ENCODE measurements at places on chromosomes 11 and 22.

- no peak for DNase-seq
Observed at GRCh38 chr11:15175831-15176230, 61.1 kb downstream of the INSC start.

DNA sequence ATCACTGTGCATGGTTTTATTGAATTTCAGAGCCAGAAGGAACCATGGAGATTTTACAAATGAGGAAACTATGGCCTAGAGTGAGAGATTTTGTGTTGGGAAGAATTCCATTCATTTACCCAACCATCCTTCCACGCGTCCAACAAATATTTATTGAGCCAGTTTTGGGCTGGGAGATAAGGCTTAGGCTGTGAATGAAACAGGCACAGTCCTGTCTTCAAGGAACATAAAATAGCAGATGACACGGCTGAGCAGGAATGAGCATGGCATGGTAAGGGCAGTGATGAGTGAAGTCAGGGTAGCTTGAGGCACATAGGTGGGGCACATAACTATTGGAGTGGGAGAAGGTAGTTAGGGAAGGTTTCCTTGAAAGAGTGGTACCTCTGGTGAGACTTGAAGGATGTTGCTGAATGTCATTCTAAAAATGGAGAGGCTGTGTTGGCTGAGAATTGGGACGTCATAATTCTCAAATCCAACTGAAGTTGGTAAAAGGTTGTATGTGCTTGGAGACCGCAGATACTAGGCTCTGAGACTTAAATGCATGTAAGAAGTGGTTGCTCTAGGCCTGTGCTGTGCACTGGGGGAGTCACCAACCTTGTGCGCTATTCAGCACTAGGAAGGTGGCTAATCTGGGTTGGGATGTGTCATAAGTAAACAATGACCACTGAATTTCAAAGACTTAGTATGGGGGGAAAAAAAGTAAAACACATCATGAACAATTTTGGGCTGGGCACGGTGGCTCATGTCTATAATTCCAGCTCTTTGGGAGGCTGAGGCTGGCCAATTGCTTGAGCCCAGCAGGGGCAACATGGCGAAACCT, 51.9 kb downstream of the TEAD1 start:
- DNase-seq = no peak

DNA sequence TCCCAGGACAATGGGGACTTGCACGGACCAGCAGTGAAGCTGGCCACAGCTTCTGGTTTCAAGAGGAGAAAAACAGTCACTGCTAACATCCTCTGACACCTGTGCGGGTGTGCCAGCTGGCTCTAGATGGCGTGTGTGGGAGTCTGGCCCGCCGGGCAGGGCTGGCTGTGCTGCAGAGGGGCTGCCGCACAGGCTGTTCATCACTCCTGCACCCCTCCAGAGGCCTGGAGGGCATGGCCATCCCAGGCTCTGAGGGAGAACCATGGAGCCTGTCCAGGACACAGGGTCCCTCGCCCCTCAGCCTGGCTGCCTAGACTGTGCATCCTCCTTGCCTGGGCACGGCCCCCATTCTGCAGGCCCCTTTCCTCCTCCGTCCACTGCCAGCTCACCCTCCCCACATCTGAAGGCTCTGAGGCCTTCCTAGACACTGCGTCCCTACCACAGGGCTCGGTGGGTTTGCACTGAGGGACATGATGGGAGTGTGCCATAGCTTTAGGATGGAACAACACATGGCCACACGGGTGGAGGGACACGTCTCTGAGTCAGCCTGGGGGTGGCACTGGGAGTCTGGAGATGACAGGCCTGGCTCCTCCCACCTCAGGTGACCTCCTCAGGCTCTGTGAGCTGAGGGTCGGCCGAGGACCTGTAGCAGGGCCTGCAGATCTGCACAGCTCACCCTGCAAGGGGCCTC, 42.1 kb upstream of the GNB1L start:
- no peak for DNase-seq

- DNase-seq = peak; percentile 12
Observed at GRCh38 chr11:126194121-126194543, 17.3 kb downstream of the RPUSD4 start.

- DNase-seq = no peak
Observed at GRCh38 chr22:29308791-29309262, 2.4 kb downstream of the GAS2L1 start.

DNA sequence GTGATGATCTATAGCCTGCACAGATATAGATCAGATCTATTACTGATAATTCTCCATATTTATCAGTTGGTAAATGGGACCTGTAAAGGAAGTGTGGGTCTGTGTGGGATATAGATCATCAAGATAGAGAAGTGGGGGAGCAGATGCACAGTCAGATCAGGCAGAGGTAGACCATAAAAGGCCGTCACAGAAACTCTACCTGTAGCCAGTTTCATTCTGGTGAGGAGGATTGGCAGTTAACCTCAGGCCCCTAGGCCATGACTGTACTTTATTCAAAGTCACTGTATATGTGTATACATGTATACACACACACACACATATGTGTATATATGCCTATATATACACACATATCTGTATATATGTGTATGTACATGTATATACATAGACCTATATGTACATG, 69.1 kb downstream of the ADM start:
- DNase-seq = no peak

Data from nucleus accumbens (tissue), 56 donors.